ENCODE measurements at places on chromosomes 5 and 9. TPM values are rescaled to one million over a fixed set of nuclear protein-coding genes. Genes with fewer than 3 reads are reported as not detected.

GRCh38 chr5:60668686-60669304 is 31.2 kb downstream of the DEPDC1B start:
- no peak for DNase-seq
- H3K4me3 ChIP-seq: no peak overlapping the region
- peaks cover 14% of the 10 kb centered on the region for H3K4me1 ChIP-seq
- H3K36me3 ChIP-seq: no peaks in the 10 kb centered on the region

GRCh38 chr5:147068998-147069397 is 165.8 kb upstream of the STK32A start:
- H3K27me3 ChIP-seq: no peaks in the 10 kb centered on the region
- H3K36me3 ChIP-seq: no peaks in the 10 kb centered on the region
- H3K27ac ChIP-seq: no peak overlapping the region
- H3K4me1 ChIP-seq: no peaks in the 10 kb centered on the region

DNA sequence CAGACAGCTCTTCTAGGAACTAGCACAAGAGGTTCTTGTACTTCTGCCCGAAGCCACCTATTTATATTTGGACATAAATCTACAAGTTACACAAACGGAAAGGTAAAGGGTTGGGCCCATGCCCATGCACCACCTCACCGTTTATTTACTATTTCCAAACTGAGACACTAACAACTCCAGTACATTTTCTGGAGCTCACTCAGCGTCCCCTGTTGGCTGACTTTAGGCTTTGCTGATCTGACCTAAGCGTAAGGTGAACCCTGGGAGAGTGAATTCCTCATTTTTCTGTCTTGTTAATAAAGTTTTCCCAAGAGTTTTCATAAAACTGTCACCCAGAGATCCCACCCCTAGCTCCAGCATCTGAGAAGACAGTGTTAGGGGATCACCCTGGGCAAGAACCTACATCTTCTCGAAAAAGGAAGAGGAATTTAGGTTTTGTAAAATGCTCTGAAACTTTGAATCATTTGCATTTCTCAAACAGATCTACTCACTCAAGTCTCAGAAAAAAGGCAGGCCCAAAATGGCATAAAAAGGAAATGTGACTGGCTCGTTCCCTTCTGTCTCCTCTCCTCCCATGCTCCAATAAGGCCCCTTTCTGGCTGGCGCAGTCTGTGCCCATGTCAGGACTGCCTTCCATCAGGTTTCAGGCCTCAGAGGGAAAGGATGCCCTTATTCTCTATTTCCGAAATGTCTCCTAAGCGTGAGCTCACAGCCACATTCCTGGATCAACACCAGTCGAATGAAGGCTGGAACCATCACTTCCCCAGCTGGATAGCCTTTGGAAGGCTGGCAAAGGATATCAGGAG is 201.3 kb downstream of the FANCC start:
- DNase-seq: no peak
- H3K27ac ChIP-seq: no peak overlapping the region
- H3K36me3 ChIP-seq: peaks cover 18% of the 10 kb centered on the region
- no peaks in the 10 kb centered on the region for H3K27me3 ChIP-seq
- H3K4me1 ChIP-seq: peaks cover 11% of the 10 kb centered on the region

GRCh38 chr5:5341531-5342292 is 80.8 kb upstream of the ICE1 start:
- DNase-seq: no peak
- H3K36me3 ChIP-seq: no peaks in the 10 kb centered on the region
- no peaks in the 10 kb centered on the region for H3K4me1 ChIP-seq
- H3K27me3 ChIP-seq: no peaks in the 10 kb centered on the region

- no peaks in the 10 kb centered on the region for H3K27me3 ChIP-seq
- H3K36me3 ChIP-seq: no peaks in the 10 kb centered on the region
- no peak for DNase-seq
These were observed 8.9 kb upstream of the SPIN1 start for GRCh38 chr9:88379352-88379751.

DNA sequence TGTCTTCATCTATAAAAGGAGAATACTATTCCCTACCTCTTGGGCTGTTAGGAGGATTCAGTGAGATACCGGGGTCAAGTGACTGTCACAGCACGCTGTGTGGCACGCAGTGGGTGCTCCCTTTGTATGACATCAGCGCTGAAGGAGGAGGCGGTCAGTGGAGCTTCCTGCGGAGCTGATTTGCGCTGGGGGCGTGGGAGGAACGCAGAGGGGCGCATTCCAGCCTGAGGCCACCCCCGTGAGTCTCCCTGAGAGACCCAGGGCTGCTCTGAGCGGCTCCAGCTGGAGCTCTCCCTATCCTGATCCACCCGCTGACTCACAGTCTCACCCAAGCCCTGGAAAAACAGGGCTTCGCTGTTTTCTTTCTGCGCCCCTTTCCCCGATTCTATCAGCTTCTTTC is 24.3 kb upstream of the NEURL1B start:
- H3K4me3 ChIP-seq: no peak overlapping the region
- DNase-seq: peak; percentile 27
- no peaks in the 10 kb centered on the region for H3K36me3 ChIP-seq
- H3K27me3 ChIP-seq: no peaks in the 10 kb centered on the region
- H3K27ac ChIP-seq: no peak overlapping the region

- H3K4me1 ChIP-seq: no peaks in the 10 kb centered on the region
- H3K27me3 ChIP-seq: no peaks in the 10 kb centered on the region
- peak; percentile 69 for DNase-seq
- no peaks in the 10 kb centered on the region for H3K36me3 ChIP-seq
- H3K27ac ChIP-seq: peak overlapping the region; percentile 35
These were observed 141.9 kb upstream of the ANKRD55 start for GRCh38 chr5:56375011-56375410.

DNA sequence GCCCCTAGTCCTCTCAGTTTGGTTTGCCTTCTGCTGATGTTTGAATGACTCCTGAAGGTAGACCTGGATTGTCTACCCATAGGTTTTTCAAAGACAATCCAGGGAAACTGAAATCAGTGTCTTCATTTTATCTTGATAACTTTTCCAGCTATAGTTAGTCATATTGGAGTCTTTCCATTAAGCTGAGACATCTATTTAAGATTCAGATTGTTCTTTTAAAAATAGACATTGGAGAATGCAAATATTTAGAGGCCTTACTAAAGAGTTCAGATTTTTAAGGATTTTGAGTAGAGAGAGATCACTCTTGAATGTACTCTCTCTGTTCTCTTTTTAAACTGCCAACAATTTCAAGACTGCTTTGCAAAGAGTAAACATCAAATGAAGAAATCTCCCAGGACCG is 69.1 kb downstream of the GDNF start:
- H3K27me3 ChIP-seq: no peaks in the 10 kb centered on the region
- H3K36me3 ChIP-seq: no peaks in the 10 kb centered on the region
- no peak for DNase-seq
- no peaks in the 10 kb centered on the region for H3K4me1 ChIP-seq

DNA sequence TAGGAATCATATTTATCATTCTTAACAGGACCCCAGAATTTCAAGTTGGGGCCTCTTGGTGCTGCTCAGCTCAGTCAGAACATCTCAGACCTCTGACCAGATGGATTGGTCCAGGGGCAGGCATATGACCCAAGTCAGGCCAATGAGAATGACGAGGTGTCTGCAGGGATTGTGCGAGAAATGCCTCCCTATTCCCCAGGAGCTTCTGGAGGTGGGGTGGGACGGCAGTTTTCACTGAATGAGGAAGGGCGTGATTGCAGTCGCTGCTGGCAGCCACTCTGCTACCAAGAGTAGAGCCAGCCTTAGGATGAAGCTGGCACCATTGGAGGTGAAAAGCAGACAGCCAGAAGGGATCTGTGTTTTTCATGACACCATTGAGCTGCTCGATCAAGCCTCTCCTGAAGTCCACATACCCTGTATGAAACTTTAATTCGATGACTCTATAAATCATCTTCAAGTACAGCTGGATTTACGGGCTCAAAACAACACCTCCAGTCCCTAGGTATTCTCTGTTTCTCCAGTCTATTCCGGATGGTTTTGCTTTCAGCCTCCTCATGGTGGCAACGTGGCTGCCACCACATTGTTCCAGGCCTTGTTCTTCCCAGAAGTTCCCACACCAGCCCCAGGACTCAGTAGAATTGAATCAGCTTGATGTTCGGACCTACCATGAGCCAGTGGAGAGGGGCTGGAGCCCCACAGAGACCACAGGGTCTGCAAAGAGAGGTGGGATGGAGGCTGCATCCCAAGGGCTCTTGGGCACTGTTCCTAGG is 70.2 kb upstream of the ADAMTS2 start:
- H3K4me3 ChIP-seq: no peak overlapping the region
- H3K27ac ChIP-seq: no peak overlapping the region
- DNase-seq: no peak
- H3K27me3 ChIP-seq: no peaks in the 10 kb centered on the region
- H3K4me1 ChIP-seq: no peaks in the 10 kb centered on the region

DNA sequence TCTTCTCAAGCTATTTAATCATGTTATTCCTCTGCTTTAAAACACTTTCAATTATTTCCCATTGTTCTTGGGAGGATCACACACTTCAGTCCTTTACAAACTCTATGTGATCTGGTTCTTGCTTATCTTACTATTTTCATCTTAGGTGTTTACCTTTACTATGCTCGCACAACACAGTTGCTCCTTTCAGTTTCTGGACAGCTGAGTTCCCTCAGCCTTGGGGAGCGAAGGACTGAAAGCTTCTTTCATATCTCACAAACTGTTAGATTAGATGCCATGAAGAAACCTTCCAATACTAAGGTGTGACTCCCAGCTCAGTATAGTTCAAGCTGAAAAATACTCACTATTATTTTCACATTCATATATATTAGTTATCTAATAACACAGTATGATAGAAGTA is 117.9 kb downstream of the CDC42SE2 start:
- H3K4me1 ChIP-seq: peaks cover 6% of the 10 kb centered on the region
- no peak overlapping the region for H3K4me3 ChIP-seq
- no peak for DNase-seq
- no peaks in the 10 kb centered on the region for H3K27me3 ChIP-seq

DNA sequence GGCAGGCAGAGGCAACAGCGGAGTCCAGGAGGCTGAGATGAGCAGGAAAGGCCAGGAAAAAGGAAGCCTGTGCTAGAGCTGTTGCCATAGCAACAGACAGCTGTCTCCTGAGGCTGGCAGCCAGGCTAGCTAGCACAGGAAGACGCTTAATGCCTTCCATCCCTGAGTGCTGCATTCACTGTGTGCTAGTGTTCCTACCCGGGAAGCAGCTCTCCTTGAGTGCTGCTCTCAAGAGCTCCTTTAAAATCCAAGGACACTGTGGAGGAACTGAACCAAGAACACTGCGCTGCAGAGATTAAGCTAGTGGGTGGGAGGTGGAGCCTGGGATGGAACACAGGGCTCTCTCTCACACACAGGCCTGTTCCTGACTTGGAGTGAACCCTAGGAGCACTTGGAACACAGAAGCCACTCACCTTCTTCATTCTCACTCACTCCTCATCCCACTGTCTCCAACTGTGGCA is 53.5 kb upstream of the IL7R start:
- H3K4me1 ChIP-seq: no peaks in the 10 kb centered on the region
- H3K36me3 ChIP-seq: no peaks in the 10 kb centered on the region
- H3K4me3 ChIP-seq: no peak overlapping the region
- H3K27me3 ChIP-seq: no peaks in the 10 kb centered on the region
- no peak for DNase-seq
- no peak overlapping the region for H3K27ac ChIP-seq

DNA sequence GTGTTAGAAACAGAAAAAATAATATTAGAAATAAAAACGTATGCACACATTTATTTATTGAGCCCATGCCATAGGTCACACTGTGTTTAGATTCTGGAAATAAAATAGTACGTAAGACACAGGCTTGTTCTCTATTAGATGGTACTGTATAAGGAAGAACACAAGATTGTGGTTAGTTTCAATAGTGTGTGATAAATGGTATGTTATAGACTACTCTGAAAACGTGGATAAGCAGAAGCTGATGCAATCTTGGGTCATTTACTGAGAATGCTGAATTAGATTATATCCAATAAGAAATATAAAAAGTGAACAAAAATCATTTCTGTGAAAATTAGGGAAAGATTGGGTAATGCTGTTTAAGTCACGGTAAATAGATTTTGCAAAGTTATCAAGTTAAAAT is 1456.4 kb upstream of the ACO1 start:
- H3K36me3 ChIP-seq: no peaks in the 10 kb centered on the region
- H3K27ac ChIP-seq: no peak overlapping the region
- H3K4me3 ChIP-seq: no peak overlapping the region
- no peaks in the 10 kb centered on the region for H3K27me3 ChIP-seq
- DNase-seq: no peak

GRCh38 chr5:170338933-170339779 is 41.6 kb upstream of the LCP2 start:
- H3K27me3 ChIP-seq: no peaks in the 10 kb centered on the region
- H3K36me3 ChIP-seq: no peaks in the 10 kb centered on the region
- H3K4me1 ChIP-seq: no peaks in the 10 kb centered on the region
- H3K27ac ChIP-seq: no peak overlapping the region
- DNase-seq: no peak

GRCh38 chr9:134640506-134641172 is 964 bp upstream of the COL5A1 start:
- H3K27me3 ChIP-seq: no peaks in the 10 kb centered on the region
- no peaks in the 10 kb centered on the region for H3K4me1 ChIP-seq
- DNase-seq: no peak
- H3K27ac ChIP-seq: no peak overlapping the region

DNA sequence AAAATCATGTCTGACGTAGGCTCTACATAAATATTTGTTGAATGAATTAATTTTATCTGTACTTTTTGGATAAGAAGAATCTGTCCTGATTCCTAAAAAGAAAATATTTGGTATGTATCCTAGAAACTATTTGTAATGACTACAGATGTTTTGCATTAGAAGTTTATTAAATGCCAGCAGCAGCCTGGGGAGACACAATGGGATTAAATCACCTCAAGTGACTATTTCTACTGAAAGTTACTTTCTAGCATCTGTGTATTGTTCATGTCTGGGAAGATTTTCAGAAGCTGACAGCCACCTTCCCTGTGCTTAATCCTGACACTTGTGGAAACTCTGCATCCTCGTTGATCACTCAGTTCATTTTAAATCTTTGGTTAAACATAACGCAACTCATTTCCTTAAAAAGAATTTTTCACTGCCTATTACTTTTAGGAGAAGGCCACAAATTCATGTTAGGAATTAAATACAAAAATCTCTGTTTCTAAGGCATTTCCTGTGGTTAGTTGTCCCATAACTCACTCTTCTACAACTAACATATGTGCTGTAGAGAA is 209.3 kb upstream of the PPP1R2B start:
- no peaks in the 10 kb centered on the region for H3K4me1 ChIP-seq
- no peaks in the 10 kb centered on the region for H3K27me3 ChIP-seq
- no peaks in the 10 kb centered on the region for H3K36me3 ChIP-seq

- DNase-seq: no peak
- no peaks in the 10 kb centered on the region for H3K36me3 ChIP-seq
- H3K4me3 ChIP-seq: no peak overlapping the region
- H3K27ac ChIP-seq: no peak overlapping the region
These were observed 34.7 kb downstream of the MSX2 start for GRCh38 chr5:174759091-174759490.

DNA sequence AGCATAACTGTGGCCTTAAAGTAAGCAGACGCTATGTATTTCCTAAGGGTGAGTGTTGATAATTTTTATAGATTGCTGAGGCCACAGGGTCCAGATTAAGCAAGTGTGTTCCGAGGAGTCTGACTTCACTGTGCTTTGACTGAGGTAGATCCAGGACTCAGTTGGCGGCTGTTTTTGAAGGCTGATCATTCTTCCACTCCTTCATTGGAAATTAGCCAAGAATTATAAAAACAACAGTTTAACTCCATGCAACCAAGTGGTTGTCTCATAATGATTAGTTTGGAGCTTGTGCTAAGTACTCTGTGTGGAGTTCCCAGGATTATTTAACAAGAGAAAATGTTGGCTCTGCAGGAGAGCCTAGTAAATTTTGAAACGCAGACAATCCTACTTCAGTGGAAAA is 19.1 kb downstream of the IQGAP2 start:
- DNase-seq: no peak
- peaks cover 10% of the 10 kb centered on the region for H3K4me1 ChIP-seq
- H3K36me3 ChIP-seq: no peaks in the 10 kb centered on the region
- no peaks in the 10 kb centered on the region for H3K27me3 ChIP-seq

The NR5A1 gene
- not detected for total RNA-seq

The RNF38 gene
- 31.4 TPM for total RNA-seq

The SPINK5 gene
- total RNA-seq: not detected

The IL33 gene
- total RNA-seq: 4.4 TPM

The SLCO6A1 gene
- not detected for total RNA-seq
